Natural killer cell treated with Interleukin-12 subunit alpha and Interleukin-12 subunit beta and Interleukin-15 and Interleukin-18, amount 100 ng/mL, for 72 hours (primary cell): ENCODE measurements at places on chromosomes 1 and 21.

DNA sequence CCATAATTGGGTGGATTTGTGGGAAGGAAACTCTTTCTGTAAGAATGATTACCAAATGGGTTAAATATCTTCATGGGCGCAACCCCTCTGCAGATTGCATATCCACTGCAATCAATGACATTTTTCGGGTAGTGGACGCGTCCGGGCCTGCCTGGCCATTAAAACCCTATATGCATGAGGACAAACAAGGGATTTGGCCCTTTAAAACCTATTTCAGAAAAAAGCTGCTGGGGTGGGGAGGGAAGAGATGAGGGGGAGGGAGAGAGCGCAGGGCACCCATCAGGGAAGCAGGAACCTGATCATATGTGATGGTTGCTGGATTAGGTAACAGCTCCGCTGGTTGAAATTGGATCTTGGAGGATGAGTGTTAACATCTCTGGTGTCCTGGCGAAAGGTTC, 228.8 kb downstream of the PBX1 start:
- no peak for DNase-seq

- no peak for DNase-seq
These were observed 32.6 kb upstream of the DENND1B start for GRCh38 chr1:197807739-197808453.

GRCh38 chr1:59815892-59816291, 1.1 kb downstream of the HOOK1 start:
- no peak for DNase-seq

GRCh38 chr1:201783058-201783457, 45.9 kb upstream of the IPO9 start:
- DNase-seq = no peak

- peak; percentile 54 for DNase-seq
These were observed 72.3 kb upstream of the ACTRT2 start for GRCh38 chr1:2948751-2949680.

DNA sequence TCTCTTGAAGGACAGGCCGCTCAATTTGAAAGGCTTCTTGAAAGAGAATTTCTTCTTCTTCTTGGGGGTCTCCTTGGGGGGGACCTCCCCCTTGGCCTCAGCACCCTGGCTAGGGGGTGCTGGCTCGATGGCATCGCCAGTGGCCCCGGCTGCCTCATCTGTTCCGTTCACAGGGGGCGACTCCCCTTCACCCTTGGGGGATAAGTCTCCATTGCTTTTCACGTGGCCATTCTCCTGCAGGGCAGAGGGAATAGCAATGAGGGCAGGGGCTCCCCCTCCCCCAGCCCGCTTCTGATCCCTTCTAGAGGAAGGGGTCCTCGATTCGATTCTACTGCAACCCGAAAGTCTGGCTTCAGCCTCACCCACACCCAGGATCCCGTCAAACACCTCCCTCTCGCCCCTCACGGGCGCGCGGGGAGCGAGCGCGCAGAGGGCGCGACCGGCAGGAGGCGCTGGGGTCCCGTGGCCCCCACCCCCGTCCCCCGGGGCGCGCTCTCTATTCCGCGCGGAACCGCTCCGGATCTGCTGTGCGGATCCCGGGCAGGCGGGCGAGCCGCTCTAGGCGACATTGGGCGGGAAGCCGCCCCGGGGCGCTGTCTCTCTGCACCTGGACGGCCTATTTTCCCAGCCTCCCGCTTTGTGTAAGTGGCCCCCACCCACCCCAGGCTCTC, 1.0 kb downstream of the MARCKSL1 start:
- no peak for DNase-seq

GRCh38 chr1:44717156-44717555, 13.8 kb downstream of the RNU5D-1 start:
- DNase-seq = no peak

DNA sequence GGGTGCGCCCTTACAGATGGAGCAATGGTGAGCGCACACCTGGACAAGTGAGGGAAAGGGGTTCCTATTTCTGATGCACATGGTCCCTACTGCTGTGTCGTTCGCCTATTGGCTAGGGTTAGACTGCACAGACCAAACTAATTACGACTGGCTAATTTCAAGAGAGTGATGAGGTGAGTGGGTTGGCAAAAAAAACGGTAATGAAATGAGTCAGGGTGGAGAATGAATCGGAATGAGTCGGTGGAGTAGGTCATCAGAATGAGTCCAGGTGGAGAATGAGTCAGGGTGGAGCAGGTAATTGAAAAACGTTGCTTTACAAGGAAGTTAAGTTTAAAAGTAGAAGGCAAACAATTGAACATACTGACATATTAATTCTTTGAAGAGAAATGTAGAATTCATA, 79.8 kb downstream of the WDR4 start:
- no peak for DNase-seq

DNA sequence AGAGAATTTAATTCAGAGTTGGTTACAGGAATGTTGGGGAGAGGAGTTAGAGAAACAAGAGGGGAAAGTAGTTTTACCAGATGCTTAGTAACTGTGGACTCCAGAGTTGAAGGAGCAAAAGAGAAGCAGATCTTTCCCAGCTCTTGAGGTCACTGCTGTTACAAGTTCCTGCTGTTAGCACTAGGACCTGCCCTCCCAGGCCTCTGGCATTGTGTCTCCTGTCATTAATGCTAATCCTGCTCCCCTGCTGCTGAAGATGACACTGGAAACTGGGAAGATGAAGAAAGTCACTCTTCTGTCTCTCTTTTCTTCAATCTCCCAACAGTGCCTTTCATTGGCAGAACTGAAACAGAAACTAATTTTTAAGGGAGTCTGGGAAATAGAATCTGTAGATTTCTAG, 845.6 kb downstream of the ADGRL2 start:
- no peak for DNase-seq

DNA sequence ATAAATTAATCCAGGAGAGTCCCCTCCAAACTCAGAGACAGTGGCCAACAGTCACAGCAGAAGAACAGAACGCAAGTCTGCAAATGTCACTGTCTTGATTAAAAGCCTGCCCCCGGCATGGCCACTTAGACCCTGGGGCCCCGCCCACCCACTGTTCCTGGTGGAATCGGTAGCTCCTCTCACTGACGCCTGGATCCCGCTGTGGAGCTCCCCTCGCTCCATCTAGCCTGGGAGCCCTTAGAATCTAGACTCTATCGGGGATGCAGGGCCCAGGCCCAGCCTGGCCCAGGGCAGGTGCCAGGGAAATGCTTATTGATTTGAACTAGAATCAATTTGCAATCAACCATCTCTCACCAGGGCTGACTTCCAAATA, 21.4 kb upstream of the PLEKHG5 start:
- no peak for DNase-seq

DNA sequence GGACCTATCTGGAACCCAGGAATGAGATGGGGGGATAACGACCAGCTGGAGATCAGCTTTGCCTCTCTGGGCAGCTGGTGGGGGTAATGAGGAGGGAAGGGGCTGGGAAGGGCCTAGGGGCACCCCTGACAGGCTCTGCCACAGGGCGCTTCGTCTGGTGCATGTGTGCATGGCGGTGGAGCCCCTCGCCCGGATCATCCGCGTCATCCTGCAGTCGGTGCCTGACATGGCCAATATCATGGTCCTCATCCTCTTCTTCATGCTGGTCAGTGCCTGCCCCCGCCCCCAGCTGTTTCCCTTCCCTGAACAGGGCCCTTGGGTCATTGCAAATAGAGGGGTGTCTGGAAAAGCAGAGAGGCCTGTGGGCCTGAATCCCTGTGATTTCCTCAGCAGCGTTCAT, 7.4 kb downstream of the CATSPER4 start:
- no peak for DNase-seq

- no peak for DNase-seq
These were observed 195.7 kb downstream of the ROR1 start for GRCh38 chr1:63969441-63969901.

- DNase-seq = no peak
These were observed 52.4 kb upstream of the C1orf53 start for GRCh38 chr1:197850042-197850441.

DNA sequence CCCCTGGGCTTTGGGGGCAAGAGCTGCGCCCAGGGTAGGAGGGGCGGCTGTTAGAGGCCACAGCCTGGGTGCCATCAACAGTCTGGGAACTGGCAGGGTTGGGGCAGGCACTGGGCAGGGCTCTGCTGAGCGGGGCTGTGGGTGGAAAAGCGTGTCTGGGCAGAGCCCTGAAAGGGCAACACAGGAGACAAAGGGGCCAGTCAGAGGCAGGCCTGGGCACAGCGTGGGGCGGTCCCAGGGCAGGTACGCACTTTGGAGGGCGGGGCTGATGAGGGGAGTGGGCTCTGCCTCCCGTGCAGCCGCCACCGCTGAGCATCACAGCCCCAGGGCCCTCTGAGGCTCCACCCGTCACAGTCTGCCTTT, 13.9 kb downstream of the CELSR2 start:
- DNase-seq = no peak

DNA sequence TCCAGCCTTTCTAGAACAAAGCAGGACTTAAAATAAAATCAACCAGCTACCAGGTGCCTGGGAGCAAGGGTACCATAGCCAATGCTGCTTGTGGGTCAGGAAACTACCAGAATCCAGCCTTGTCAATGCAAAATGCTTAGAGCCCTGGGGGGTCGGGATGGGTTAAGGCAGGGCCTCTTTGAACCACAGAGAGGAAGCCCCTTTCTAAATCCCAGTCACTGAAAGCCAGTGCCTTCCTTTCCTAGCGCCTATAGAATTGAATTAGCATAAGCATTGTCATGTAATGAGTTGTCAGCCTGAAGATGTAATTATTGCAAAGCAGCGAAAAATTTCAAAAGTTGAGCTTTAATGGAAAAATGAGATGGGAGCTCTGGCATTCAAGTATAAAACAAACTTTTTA, 176.6 kb upstream of the DAB1 start:
- no peak for DNase-seq

GRCh38 chr1:71647513-71648300, 566.9 kb upstream of the ZRANB2 start:
- no peak for DNase-seq

GRCh38 chr1:172486805-172487454, 43.1 kb upstream of the PIGC start:
- DNase-seq = no peak

GRCh38 chr21:36613059-36613458, 85.9 kb upstream of the SIM2 start:
- DNase-seq = no peak

DNA sequence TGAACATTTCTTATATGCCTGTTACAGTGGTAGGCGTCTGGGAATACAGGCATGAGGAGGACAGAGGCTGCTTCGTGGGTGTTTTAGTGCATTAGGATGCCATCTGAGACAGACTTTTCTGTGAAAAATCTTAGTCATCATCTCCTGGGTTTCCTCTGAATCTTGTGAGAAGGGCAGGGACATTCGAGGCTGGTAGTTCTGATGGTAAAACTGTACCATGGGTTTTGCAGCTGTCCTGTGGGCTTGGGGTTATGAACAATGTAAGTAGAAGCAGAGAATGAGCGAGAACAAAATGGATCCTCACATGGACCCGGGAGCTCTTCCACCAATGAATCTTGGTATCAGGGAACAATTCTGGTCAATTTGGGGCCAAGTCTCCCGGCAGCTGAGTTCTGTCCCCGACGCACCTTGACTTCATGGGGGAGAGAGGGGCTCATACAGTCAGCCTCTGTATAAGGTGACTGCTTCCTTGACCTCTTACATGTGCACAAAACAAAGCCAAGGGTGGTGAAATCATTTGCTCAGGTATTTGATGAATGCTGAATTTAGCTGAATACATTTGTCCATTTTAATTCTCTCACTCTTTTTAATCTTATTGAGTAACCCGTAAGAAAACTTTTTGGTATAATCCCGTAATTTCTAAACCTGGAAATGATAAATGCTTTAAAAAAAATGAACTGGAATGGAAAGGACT, 63.6 kb upstream of the ERRFI1 start:
- DNase-seq = no peak

- no peak for DNase-seq
These were observed 23.4 kb downstream of the ARHGEF19 start for GRCh38 chr1:16189003-16189402.

GRCh38 chr1:116211294-116211693, 100.1 kb downstream of the MAB21L3 start:
- DNase-seq = no peak

DNA sequence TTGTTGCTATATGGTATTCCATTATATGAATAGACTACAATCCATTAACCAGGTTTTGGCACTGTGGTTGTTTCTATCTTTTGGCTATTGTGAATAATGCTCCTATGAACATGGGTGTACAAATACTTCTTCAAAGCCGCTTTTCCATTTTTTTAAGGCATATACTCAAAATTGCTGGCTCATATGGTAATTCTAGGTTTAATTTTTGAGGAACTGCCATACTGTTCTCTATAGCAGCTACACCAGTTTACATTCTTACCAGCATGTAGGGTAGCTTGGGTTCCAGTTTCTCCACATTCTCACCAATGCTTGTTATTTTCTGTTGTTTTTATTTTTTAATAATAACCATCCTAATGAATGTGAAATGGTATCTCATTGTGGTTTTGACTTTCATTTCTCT, 19.9 kb upstream of the AGO1 start:
- DNase-seq = no peak

- no peak for DNase-seq
These were observed 38.2 kb downstream of the H3-3A start for GRCh38 chr1:226100436-226101391.

GRCh38 chr1:32761936-32762335, 55.2 kb downstream of the YARS1 start:
- no peak for DNase-seq

DNA sequence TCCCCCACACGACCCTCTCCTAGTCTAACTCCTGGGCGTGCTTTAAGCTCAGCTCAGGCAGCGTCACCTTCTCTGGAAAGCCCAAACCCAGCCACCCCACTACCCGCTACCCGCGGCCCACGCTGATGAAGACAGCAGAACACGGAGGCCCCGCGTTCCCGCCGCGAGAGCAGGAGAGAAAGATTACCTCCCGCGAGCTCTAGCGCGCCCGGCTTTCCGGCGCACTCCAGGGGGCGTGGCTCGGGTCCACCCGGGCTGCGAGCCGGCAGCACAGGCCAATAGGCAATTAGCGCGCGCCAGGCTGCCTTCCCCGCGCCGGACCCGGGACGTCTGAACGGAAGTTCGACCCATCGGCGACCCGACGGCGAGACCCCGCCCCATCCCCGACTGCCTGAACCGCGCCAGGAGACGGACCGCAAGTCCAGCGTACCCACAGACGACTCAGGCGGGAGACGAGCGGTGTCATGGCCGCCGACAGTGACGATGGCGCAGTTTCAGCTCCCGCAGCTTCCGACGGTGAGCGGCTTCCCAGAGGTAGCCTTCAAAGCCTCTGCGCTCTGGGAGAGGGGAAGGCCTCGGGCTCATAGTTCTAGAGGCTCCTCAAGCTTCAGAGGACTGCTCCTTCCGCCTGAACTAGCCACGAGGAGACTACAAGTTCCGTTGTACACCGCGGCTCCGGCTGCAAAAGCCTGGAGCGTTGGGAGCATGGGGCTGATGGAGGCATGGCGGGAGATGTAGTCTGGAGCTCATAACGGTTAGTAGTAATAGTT, at the start of the genes MUTYH and TOE1:
Gene MUTYH (minus strand): TSS at position 652 of the 770 bp plus-strand sequence. CDS start 5,935 bp downstream, outside the sequence.
Gene TOE1 (plus strand): TSS at position 382 of the 770 bp plus-strand sequence. CDS start 83 bp downstream, at position 465.
- peak; percentile 98 for DNase-seq

GRCh38 chr1:224866940-224867339, 62.5 kb upstream of the DNAH14 start:
- no peak for DNase-seq

DNA sequence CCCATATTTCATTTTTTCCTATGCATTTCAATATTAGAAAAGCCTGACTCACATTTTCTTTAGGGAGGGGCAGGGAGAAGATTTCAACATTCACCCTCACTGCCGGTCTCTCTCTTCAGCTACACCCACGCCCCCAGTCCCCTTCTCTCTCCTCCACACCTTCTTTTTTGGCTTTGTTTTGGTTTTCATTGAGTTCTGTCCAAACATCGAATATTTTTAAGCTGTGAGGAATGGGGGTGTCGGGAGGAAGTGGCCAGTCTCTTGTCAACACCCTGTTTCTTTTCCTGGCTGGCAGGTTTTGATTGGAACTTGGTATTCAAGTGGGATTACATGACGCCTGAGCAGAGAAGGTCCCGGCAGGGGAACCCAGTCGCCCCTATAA, 177.3 kb downstream of the PGBD5 start:
- no peak for DNase-seq
